NCI-H2171 treated with DMSO at 0.1 percent for 48 hours (cell line): ENCODE measurements at places on chromosomes 3 and 15.
A peak's percentile ranks its signal among the peaks of the same experiment; 100 is the strongest.

GRCh38 chr3:25495726-25496253 is 67.7 kb downstream of the RARB start:
- DNase-seq: no peak

GRCh38 chr15:26087881-26088280 is 224.8 kb upstream of the ATP10A start:
- no peak for DNase-seq

GRCh38 chr3:147977001-147977400 is 567.8 kb downstream of the ZIC1 start:
- no peak for DNase-seq

- DNase-seq: no peak
These were observed 3.8 kb downstream of the ANPEP start for GRCh38 chr15:89810837-89811236.

- DNase-seq: no peak
These were observed 85.5 kb upstream of the CDV3 start for GRCh38 chr3:133487920-133488540.

- no peak for DNase-seq
These were observed 177.9 kb upstream of the C2CD4B start for GRCh38 chr15:62342959-62343358.

GRCh38 chr3:141657516-141657915 is 80.6 kb upstream of the RNF7 start:
- no peak for DNase-seq

- peak; percentile 55 for DNase-seq
These were observed 1.6 kb upstream of the TTLL3 start for GRCh38 chr3:9808345-9809037.

- DNase-seq: no peak
These were observed 500.4 kb downstream of the SHQ1 start for GRCh38 chr3:72347819-72348319.

DNA sequence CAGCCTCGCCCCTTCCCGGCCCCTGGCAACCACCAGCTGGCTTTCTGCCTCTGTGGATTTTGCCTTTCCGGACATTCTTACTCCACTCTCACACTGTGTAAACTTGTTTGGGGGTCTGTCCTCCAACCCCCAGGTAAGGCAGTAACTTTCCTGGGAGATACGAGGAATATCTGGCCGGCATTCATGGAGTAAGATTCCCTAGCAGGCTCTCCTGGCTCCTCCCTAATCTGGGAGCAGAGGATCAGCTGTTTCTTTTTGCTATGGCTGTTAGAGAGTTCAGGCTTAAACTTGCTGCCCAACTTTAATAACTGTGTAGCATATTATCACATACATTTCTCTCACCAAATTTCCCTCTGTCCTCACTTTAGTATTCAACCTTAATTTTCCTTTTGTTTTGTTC is 64.3 kb downstream of the IGF2BP2 start:
- DNase-seq: no peak

GRCh38 chr3:178271740-178272387 is 264.4 kb upstream of the KCNMB2 start:
- no peak for DNase-seq

DNA sequence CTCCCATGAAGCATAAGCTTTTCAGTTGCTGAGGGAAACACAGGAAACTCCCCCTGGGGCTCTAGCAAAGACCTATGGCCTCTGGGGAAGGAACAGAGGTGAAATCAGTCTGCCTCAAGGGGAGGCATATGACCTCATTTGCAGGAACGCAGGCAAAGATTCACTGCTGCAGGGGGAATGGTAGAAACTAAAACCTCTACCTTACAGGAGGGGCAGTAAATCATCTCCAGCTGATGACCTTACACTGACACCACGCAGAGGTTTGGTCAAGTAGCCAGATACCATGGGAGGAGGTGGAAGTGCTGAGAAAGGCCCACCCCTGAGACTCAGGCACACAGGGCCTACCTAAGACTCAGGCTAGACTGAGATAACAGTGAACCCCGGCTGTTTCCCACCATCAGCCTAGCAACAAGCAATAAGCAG is 81.1 kb downstream of the RAD18 start:
- DNase-seq: no peak

GRCh38 chr15:34610354-34610753 is 26.9 kb upstream of the GOLGA8B start:
- DNase-seq: peak; percentile 45
